Effector memory CD8-positive, alpha-beta T cell (primary cell): ENCODE measurements at places on chromosomes 4 and X.

DNA sequence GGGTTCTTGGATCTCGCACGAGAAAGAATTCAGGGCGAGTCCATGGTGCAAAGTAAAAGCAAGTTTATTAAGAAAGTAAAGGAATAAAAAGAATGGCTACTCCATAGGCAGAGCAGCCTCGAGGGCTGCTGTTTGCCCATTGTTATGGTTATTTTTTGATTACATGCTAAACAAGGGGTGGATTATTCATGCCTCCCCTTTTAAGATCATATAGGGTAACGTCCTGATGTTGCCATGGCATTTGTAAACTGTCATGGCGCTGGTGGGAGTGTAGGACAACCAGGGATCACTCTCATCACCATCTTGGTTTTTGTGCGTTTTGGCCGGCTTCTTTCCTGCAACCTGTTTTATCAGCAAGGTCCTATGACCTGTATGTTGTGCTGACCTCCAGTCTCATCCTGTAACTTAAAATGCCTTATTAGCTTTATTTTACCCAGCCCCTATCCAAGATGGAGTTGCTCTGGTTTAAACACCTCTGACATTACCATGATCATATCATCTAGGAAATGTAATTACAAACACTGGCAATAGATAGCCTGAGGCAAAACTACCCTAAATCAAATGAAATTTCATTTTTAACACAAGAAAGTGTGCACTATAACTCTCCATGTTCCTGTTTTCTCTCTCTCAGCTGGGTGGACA, 94.3 kb upstream of the ATXN3L start:
- no peak for DNase-seq

DNA sequence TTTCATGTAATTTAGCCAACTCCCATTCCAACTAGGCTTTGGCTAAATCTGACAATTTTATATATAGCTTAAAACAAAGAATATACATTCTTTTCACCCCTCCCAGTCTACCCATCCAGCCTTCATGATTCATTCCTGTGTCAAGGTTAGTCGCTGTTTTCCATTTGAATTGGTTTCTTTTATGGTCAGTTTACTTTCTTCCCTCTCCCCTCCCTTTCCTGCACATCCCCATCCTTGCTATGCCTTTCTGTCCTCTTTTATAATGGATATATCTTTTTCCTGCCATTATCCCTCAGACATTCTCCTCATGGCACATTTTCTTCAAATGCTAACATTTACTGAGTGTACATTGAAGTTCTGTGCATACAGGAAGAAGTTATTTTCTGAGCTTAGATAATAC, 4.7 kb downstream of the ZXDB start:
- no peak for DNase-seq

DNA sequence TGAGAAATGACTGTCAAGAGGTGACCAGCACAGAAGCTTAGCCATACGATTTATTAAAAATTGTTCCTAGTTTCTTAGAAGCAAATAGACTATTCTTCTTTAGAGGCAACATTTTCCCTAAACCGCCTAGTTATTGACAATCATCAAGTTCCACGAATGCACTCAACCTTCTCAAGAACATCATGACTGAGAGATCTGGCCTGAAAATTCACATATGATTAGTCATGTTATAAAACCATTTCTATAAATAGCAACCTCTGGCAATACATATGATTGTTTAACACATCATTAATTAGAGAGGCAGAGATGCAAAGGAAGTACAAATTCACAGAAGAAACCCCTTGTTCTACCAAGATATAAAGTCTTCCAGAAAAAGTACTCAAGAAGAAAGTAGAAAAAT, 6.7 kb downstream of the NUP62CL start:
- no peak for DNase-seq

DNA sequence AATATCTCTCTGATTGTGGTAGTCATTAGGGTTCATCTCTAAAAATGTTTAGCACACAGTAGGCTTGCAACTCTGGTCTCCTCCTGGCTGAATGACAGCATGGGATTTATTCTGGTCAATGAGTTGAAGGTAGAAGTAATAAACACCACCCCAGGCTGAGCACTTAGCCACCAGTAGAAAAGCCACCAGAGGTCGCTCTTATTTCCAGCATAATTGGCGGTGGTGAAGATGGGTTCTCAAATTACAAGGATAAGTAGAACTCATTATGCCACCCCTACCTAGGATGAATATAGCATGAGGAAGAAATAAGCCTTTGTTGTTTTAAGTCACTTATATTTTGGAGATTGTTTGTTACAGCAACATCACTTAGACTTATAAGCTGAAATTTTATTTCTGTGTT, 302.7 kb downstream of the GPM6A start:
- no peak for DNase-seq

DNA sequence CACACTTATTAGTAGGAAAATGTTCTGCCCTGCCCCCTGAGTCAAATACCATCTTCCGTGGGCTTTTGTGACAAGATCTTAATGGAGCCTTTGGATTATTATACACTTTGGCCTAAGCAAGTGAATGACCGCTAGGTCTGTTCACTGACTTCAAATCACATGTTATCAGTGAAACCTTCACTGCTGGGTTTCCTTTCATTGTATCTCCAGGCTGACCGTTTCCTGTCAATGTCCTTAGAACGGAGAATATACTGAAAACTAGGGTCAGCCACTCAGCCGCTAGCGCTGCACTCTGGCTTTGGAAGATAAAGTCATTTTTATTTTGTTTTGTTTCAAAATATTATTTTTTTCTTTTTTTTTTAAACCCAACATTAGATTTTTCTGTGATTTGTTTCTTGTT, 107.0 kb upstream of the TLL1 start:
- DNase-seq = no peak

DNA sequence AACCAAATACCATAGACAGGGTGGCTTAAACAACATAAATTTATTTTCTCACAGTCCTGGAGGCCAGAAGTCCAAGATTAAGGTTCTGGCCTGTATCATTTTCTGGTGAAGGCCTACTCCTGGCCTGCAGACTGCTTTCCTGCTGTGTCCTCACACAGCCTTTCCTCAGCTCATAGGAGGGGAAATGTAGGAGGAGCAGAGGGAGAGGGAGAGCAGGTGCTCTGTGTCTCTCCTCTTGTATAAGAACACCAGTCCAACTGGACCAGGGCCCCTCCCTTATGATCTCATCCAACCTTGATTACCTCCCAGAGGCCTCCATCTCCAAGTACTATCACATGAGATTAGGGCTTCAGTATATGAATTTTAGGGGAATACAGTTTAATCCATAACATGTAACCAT, 34.3 kb downstream of the RAPGEF2 start:
- no peak for DNase-seq

DNA sequence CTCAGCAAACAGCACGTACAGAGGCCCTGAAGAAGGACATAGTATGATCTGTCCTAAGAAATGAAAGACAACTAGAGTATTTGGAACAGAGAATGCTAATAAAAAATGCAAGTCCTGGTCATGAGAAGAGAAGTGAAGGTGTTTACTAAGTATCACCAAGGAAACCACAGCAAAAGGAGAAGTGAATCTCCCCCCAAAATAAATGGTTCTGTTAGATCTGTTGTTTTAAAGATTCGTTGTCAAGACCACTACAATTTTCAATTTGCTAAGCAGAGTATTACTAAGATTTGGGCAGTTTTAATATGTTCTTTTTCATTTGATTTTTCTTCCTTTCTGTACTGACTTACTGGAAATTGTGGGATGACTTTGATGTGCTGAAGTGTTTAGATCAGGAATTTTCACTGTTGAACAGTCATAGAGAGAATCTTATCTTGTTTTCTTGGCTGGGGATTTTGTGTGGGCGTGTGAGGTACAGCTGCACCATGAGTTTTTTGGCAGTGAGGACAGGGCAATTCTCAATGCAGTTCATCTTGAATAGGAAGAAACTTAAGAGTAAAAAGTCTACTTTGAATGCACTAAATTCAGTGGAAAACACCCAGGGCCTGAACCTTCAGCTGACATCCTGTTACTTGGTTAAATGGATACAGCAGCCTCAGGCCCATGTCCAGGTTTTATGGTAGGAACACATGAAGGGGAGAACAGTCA, 132.2 kb downstream of the STIM2 start:
- no peak for DNase-seq

- DNase-seq = no peak
These were observed 891 bp downstream of the TLR2 start for GRCh38 chr4:153684971-153685371.

GRCh38 chrX:83022020-83022419, 486.1 kb upstream of the POU3F4 start:
- no peak for DNase-seq

- no peak for DNase-seq
These were observed 6.4 kb downstream of the ARX start for GRCh38 chrX:25009407-25009806.

GRCh38 chr4:138772366-138772765, 243.2 kb upstream of the NOCT start:
- DNase-seq = no peak

GRCh38 chrX:137749246-137749645, 183.3 kb downstream of the ZIC3 start:
- DNase-seq = no peak

DNA sequence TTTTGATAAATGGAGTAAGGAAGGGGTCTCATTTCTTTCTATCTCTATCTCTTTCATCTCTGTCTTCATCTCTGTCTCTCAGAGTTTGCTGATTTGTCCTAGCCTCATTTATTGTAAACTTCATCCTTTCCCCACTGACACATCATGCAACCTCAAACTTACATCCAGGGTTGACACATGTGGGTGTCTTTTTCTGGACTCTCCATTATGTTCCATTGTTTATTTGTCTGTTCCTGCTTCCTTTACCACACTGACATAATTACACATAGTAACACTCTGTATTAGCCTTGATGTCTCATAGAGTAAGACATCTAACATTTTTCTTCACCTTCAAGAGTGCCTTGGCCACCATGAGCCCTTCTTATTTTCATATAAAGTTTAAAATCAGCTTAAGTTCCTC, 8.1 kb upstream of the SRD5A3 start:
- DNase-seq = no peak

- DNase-seq = no peak
These were observed 68.6 kb downstream of the NHS start for GRCh38 chrX:17443556-17443955.

DNA sequence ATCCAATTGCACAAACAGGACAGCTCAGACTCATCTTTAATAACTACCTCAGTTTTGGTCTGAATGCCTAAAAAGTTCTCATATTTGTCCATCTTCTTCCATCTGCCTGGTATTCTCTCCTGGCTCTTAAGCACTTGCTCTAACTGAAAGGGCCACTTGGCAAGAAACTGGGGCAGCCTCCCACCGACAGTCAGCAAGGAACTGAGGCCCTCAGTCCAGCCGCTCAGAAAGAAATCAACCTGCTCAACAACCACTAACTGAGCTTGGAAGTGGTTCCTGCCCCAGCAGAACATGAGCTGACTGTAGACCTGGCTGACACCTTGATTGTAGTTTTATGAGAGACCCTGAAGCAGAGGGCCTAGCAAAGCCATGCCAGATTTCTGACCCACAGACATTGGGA, 84.4 kb downstream of the PPEF2 start:
- DNase-seq = no peak

- no peak for DNase-seq
These were observed 434.3 kb downstream of the SPRY1 start for GRCh38 chr4:123830930-123831329.

DNA sequence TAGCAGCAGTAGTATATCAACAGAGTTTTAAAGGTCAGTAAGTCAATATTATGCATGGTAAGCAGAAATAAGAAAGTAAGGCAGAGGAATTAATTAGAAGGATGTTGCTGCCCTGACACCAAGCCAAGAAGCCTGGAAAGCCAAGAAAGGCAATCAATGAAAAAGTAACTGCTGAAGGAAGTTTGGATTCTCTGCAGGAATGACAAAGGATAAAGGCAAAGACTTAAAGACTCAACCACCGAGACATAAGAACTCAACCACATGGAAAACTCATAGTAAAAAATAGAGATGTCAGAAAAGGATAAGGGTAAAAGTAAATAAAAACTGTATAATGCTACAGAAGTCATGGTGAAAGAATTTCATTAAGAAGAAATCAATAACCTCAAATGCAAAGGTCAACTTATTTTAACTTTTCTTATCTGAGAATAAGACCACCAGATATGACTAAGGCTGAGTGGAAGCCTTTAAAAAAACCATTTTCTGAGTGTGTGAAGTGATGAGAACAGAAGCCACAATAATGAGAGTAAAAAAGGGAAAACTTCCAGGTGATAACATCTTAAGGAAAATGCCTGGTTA, 55.2 kb downstream of the NEK1 start:
- no peak for DNase-seq

- DNase-seq = no peak
These were observed 100.4 kb downstream of the ITM2A start for GRCh38 chrX:79266702-79267101.

- no peak for DNase-seq
These were observed 1.8 kb downstream of the EPHA5 start for GRCh38 chr4:65668201-65669089.

DNA sequence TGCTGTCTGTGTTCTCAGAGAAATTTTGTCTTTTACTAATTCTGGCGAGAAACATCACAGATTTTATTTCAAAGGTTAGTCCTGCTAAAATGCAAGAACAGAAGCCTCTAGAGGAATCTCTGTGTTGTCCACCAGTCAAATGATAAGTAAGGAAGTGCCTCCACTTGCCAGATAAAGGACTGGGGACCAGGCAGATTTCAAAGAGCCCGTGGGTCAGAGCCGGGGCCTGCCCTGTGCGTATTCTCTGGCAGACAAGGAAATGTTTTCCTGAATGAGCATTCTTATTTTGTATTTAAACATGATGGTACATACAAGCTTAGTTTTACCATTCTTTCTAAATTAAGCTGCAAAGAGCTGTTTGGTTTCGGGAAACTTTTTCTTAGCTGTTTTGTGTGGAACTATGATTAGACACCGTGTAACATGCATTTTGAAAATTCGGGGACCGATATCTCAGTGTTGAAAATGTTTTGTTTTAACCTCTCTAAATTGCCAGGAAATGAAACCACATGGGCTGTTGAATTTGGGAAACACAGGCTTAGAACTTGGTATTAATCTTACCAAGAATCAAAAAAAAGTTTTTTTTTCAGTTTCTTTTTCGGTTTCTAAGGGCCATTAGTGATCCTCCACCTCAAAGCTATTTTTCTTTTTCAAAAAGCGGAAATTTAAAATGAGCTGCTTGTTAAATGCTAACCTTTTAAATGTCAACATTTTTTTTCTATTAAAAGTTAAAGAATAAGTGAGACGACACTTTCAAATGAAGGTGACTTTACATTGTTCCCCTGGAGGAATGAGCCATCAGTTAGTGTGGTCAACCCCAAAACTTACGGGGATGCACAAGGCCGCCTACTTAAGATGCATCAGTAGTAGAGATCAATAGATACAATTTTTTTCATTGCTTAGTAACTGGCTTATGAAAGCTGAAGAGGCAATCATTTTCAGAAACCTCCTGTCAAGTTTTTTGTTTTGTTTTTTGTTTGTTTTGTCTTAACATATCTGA, 89.6 kb upstream of the MTM1 start:
- DNase-seq = no peak

DNA sequence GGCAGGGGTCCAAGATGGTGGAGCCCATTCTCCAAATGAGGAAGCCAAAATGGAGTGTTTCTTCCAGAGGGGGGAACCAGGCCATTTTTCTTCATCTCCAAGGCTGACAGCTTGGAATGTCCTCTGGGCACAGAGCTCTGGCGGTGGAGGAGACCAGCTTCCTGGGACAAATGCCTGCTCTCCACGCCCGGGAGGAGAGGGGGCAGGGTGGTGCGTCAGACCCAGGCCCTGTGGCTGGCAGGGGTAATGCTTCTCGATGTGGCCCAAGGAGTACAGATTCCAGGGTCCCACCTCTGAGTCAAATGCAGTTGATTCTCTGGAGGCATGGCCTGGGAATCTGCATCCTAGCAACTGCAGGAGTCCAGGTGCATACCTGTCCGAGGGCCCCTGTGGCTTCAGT, 44.6 kb upstream of the ADRA2C start:
- DNase-seq = no peak

- DNase-seq = no peak
These were observed 86.9 kb downstream of the EVC start for GRCh38 chr4:5797866-5798265.

GRCh38 chrX:130799393-130799792, 103.6 kb downstream of the ENOX2 start:
- no peak for DNase-seq
